A549 treated with AZD2906 at 1 μM for 4 hours (cell line): ENCODE measurements at places on chromosomes 11 and 22. TPM values are rescaled to one million over a fixed set of nuclear protein-coding genes. Genes with fewer than 3 reads are reported as not detected.

The TSKU gene
- total RNA-seq: 120 to 156 TPM (median 152 TPM) in 5 replicates

The LRRC75B gene
- total RNA-seq: 5.0 to 9.0 TPM (median 8.2 TPM) in 5 replicates

The HEPACAM gene
- not detected in 5 replicates for total RNA-seq

The SLC5A12 gene
- not detected in 5 replicates for total RNA-seq

The NXPE1 gene
- not detected in 5 replicates for total RNA-seq

The OR8G1 gene
- not detected in 5 replicates for total RNA-seq

The SLC29A2 gene
- total RNA-seq: 6.0 to 10.5 TPM (median 9.3 TPM) in 5 replicates

The PDE2A gene
- 1.2 to 2.1 TPM (median 1.9 TPM) in 5 replicates for total RNA-seq

The NFAM1 gene
- not detected in 5 replicates for total RNA-seq

The LMO2 gene
- total RNA-seq: 0.37 to 0.78 TPM (median 0.58 TPM) in 5 replicates
